ENCODE measurements at places on chromosomes 2 and 18. TPM values are rescaled to one million over a fixed set of nuclear protein-coding genes. Genes with fewer than 3 reads are reported as not detected.

DNA sequence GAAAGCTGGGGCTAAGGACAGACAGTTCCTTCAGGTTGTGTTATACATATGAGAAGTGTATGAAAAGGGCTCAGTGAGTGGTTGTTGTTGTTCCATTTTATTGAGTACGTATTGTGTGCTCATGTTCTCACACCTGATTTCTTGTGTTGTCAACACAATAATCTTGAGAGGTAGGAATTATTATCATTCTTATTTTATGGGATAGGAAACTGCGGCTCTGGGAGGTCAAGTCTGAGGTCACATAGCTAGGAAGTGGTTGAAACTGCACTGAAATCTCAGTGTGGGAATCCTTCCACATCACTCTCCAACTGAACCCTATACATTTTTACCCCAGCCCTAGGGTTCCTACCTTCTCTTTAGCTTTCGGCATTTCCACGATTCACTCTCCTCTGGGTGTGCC lies 124.2 kb upstream of the CXCR4 start:
- H3K27ac ChIP-seq = peak overlapping the region; percentile 60
- no peak for DNase-seq
- H3K4me3 ChIP-seq = no peak overlapping the region
- peaks cover 3% of the 10 kb centered on the region for H3K36me3 ChIP-seq
- H3K27me3 ChIP-seq = no peaks in the 10 kb centered on the region

PAX8 gene
- 1.7 TPM for total RNA-seq

DNA sequence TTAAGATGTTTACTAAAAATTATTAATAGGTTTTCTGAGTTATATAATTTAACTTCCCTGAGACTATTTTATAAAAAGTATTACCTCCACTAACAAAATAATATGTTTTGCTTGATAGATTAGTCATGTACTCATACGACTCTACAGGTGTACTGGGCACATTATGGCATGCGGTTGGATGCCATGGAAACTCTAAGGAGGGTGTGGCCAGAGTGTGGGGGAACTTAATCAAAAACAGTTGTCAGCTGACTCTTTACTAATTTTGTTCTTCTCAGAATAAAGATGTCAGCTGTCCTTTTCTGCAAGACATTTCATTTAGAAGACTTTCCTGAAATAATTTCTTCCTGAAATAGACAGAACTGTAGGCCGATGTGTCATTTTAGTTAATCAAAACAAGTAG lies 228.3 kb upstream of the SIX3 start:
- no peak for DNase-seq
- H3K4me1 ChIP-seq = peaks cover 3% of the 10 kb centered on the region
- no peaks in the 10 kb centered on the region for H3K27me3 ChIP-seq
- H3K36me3 ChIP-seq = no peaks in the 10 kb centered on the region
- no peak overlapping the region for H3K4me3 ChIP-seq

DNA sequence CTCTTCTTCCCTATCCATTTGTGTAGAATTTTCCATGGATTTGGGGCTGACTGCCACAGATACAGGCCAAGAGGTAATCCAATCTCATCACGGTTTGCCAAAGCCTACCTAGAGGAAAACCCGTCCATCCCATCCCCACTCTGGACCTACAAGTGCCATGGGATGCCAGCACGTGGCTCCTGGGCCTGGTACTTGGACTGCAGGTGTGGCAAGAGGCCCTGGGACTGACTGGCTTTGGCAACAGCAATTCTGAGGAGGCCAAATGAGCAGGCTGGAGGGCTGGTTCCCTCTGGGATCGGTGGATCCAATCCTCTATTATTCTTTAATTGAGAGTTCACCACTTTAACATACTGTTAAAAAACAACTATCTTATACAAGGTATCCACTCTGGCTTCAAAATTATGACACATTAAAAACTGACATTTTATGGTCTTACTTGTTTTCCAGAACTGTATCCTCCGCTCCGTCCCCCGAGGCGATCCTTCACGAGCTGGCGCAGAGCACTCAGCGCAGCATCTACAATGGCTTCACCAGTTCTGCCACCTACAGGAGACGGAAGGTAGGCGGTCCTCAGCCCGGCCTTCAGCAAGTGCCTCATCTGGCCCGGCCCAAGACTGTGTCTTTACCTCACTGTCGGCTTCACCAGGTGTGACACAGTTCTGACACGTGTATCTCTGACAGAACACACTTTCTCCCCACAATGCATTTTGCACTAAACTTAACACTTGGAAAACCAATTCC lies 19.8 kb downstream of the PDIA6 start:
- no peak overlapping the region for H3K4me3 ChIP-seq
- H3K4me1 ChIP-seq = peaks cover 41% of the 10 kb centered on the region
- peaks cover 83% of the 10 kb centered on the region for H3K36me3 ChIP-seq
- H3K27me3 ChIP-seq = no peaks in the 10 kb centered on the region

DNA sequence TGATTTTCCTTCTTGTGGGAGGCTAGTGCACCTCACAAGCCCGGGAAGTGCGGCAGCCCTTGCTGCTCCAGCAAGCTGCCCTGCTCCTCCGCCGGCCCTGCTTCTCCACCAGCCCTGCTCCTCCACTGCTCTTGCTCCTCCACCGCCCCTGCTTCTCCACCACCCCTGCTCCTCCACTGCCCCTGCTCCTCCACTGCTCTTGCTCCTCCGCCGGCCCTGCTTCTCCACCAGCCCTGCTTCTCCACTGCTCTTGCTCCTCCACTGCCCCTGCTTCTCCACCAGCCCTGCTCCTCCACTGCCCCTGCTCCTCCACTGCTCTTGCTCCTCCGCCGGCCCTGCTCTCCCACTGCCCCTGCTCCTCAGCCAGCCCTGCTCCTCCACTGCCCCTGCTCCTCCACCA lies 95.6 kb downstream of the NDUFA10 start:
- no peak overlapping the region for H3K4me3 ChIP-seq
- H3K27me3 ChIP-seq = peaks cover under 1% of the 10 kb centered on the region
- peaks cover 3% of the 10 kb centered on the region for H3K36me3 ChIP-seq
- no peak overlapping the region for H3K27ac ChIP-seq
